ENCODE measurements at places on chromosomes 2 and 18. TPM values are rescaled to one million over a fixed set of nuclear protein-coding genes. Genes with fewer than 3 reads are reported as not detected.

PLEK gene
- not detected for total RNA-seq

DNA sequence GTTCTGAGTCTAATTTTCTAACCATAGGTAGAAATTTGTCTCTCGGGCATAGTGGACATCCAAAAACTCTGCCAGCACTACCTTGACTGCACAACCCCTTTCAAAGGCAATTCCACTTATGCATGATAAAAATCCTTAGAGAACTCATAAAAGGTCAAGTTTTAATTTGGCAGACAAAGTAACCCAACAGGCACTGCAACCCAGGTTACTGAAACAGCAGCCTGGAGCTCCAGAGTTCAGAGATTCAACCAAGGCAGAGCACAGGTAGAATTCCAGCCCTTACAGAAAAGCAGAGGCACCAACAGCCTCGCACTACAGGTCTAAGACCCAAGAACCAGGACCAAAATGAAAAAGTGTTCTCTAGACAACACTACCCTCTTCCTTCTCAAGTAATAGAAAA lies 1.8 kb downstream of the DTNB start:
- no peak for DNase-seq

NCL gene
- total RNA-seq = 227 TPM

DNA sequence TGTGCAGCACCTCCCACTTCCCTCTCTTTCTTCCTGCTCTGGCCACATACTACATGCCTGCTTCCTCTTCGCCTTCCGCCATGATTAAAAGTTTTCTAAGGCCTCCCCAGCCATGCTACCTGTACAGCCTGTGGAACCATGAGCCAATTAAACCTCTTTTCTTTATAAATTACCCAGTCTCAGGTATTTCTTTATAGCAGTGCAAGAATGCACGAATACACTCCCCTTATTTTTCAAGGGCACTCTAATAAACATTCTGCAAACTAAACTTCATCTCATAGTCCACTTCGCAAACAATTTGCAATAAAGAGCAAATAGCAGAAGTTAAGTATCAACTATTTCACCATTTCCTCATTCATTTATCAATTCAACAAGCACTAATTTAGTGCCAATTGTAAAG lies 351.3 kb downstream of the PID1 start:
- DNase-seq = no peak

DNA sequence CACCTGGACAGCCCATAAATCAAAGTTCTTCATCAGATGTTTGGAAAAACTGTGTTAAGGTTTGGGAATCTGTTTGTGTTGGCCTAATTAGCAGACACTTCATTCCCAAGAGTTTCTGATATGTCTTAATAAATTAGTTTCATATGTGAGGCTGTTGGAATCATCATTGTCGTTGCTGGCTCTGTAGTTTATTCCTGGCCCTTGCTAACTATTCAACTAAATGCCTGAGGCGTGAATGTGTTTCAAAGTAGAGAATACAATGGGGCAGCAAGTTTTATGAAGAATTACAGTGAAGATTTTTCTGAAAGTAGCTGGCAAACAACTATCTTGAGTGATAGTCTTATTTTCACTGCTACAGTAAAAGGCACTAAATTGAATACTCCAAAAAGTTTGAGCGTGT lies 141.1 kb downstream of the PARD3B start:
- no peak for DNase-seq

VWC2L gene
- not detected for total RNA-seq

- DNase-seq = no peak
Observed at GRCh38 chr2:239769554-239770245, 255.4 kb downstream of the NDUFA10 start.

GRCh38 chr2:44155666-44156446 lies 12.8 kb upstream of the PPM1B start:
- no peak for DNase-seq

Data from epithelial cell of proximal tubule (primary cell).